ENCODE measurements at places on chromosomes 7 and 10.

- peak; percentile 72 for DNase-seq
Measured at GRCh38 chr7:106865130-106866041, at the start of gene PIK3CG. Gene PIK3CG (plus strand): TSS chr7:106865282. CDS start chr7:106867562, 2,280 bp downstream.

DNA sequence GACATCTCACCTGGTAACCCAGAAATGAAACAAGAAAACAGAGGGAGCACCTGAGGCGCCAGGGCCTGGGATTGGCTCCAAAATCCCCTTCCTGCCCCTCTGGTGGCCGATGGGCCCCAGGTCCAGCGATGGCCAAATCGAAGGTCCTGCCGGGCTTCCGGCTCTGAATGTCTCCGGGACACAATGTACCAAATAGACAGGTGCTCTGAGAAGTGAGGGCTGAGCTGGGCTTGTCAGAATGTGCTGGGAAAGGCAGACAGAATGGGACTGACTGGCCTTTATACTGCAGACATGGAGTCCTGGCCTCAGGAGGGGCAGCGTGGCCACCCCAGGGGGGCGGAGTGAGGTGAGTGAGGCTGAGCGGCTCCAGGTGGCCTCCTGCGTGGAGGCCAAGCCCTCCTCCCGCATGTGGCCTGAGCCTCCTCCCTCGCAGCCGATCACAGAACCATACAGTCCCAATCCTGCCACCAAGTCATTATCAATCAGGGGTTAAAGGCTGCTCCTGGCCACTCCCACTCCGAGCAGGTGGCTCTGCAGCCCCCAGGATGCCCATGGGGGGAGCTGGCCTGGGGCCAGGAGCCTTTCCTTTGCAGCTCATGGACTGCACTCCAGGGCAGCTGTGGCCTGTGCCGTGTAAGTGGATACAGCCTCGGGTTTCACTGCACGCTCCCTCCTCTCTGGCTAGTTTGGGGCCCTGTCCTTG is 185.5 kb downstream of the ADARB2 start:
- DNase-seq, result no peak

DNA sequence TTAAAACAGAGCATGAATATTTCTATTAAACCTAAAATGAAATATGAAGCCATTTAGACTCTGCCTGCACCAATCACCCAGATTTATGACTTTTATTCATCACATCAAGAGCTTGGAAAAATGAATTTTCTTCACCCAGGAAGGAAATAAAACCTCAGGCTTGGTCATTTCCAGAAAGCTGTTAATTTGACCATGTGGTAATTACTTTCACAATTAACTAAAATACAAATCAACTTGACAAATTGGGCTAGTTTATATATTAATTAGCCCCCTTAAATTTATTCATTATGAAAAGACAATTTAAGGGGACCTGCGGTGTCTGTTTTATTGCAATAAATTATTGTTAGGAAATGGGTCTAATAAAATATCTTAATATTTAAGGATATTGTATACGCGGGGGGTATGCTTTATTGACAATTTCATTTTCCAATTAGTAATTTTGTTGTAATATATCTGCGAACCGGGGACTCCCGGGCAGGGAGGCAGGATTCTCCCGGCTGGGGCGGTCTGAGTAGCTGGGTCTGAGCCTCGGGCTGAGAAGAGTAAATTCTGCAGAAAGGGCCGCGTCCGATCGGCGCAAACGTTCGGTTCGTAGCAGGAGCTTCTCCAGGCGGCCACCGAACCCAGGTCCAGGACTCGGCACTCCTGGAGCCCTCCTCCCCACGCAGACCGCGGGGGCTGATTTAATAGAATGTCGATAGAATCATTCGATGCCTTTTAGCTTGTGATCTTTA is 9.4 kb upstream of the MNX1 start:
- no peak for DNase-seq

DNA sequence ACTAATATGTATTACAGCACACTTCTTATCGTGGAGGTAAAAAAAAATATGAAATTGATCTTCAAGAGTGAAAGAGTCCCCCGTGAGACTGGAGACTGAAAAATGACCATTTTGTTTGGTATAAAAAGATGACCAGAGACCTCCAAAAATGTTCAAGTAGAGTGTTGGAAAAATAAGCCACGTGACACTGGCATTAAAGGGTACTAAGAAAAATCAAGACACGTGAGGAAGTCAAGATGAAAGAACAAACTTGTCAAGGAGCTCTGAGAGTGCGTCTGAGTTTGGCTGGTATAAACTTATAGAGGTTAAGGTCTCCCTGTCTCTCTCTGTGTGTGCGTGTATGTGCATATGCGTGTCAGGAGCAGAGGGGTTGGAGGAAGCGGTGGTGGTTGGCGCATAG is 362.7 kb upstream of the COBL start:
- DNase-seq, result no peak

DNA sequence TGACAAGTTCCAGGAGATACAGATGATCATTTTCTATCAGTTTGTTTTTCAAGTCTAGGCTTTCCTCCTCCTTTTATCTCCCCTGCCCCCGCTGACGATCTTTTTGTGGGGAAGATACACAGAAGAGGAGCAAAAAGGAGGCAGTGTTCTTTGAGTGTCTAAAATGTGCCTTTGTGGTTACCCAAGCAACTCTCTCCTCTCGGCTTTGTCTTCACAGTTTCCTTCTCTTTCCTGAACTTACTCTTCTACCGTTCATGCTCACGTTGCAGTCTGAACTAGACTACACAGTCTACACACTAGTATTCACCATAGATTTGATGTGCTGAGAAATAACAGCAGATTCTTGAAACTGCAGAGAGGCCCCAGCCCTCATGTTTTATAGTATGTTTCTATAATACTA is 23.6 kb downstream of the CEP41 start:
- DNase-seq, result peak; percentile 79

GRCh38 chr7:152902870-152903860 is 143.6 kb downstream of the ACTR3B start:
- DNase-seq, result no peak

DNA sequence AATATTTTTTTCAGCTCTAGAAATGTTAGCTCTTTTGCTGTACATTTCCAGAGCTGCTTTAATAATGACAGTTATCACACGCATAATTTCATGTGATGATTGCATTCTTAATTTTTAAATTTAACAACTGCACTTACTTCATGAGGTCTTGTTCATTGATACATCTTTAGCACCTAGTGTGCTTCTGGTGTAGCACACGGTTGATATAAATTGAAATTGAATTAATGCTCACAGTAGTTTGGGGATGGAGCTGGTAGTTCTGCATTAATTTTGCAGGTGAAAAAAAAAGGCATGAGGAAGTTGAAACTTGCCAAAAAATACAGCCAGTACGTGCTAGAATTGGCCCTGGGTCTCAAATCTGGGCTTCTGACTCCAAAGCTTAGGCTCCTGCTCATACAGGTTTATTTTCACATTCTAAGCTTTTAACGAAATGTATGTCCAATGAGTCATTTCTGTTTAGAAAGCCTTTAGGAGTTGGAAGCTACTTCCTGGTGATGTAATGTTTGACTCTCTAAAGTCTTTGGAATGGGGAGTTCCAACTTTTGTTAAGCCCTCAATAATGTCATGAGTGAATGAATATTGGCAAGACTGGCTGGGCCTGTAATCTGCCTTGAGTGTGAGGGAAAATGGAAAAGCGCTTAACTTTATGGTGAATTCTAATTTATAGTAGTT is 62.5 kb downstream of the DAGLB start:
- no peak for DNase-seq

DNA sequence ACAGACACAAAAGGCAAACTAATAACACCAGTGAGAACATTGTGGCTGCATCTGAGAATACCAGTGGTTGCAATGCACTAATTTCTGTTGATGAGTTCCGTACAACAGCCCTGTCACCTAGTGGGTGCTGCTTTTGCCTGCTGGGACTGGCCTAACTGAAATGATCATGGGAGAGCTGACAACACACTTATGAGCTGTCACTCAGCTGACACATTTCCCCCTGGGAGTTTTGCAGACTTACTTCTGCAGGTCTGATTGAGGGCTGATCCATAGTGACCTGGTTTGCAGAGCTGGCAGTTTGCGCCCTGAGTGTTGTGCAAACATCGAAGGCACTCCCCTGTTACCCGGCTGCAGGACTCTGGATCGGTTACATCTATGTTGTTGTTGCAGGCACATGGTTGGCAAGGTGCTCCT is 60.6 kb upstream of the LAMB1 start:
- DNase-seq, result no peak

DNA sequence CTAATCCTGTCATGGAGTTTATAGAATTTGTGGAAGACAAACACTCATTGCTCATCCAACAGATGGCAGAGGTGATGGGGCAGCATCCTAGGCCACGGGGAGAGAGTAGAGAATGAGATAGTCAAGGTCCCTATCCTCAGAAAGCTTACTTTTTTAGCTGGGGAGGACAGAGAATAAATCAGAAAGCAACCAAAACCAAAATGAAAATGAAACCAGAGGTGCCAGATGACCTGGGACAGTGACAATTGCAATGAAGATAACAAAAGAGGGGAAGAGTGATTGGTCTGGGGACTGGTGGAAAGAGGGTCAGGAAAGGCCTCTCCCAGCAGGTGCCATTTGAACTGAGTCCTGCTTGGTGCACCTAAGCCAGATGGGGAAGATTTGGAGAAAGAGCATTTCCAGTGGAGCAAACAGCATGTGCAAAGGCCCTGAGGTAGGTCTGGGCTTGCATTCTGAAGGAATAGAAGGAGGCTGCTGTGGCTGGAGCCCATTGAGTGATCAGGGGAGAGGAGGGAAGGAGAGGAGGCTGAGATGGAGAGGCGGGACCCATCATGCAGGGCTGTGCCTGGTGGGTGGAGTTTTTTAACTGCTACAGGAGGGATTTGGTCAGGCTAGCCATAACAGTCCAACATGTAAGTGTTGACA is 164.1 kb downstream of the RPS24 start:
- no peak for DNase-seq

GRCh38 chr10:50972591-50972990 is 87.2 kb upstream of the A1CF start:
- DNase-seq, result no peak
